NCI-H345 (cell line): ENCODE measurements at places on chromosomes 16 and 17.

DNA sequence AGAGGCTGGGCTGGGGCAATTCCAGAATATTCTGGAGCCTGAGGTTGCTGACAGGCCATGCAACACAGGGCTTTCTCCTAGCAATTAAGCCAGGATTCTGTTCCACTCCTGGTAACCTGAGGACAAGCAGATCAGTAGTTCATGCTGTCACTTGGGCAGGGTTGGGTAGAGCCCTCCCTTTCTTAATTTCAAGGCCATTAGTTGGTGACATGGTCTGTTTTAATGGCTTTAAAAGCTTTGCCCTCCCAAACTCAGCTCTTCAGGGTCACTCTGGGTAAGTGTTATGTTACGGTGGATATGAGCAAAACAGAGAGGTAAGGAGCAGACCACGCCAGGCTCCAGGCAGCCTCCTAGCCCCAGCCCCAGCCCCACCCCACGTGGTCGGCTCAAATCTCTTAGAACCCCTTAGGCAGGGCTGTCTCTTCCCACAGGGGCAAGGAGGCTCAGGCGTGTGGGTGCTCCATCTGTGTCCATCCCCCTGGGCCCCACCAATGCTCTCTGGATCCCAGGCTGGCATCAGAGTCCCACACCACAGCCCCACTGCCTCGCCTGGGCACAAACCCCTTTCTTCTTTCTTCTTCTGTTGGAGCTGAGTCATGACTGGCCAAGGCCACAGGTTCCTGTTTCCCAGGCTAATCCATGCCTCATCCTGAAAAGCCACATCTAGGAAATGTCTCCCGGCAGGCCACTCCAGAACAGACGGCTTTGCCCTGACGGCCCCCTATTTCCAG, 27.5 kb downstream of the CEP295NL start:
- DNase-seq: no peak

DNA sequence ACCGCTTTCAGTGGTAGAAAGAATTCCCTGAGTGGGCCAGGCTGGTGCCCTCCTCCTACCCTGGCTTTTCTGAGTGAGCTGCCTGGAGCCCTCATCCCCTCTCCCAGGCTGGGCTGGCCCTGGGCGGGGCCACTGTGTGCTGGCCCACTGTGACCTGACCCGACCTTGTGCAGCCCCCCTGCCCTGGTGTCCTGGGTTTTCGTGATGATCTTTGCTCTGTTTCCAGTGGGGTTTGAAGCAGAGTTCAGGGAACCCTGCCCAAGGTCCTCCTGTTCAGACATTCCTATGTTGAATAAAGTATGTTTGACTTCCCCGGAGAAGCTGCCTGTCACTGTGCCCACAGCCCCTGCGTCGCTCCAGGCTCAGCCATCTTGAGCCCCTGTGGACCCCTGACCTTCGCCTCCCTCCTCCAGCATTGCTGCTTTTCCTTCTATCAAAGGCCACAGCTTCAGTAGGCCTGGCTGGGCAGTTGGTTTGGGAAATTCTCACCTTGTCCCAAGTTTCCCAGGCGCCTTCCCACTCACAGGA, 13.7 kb upstream of the NAGLU start:
- DNase-seq: no peak

DNA sequence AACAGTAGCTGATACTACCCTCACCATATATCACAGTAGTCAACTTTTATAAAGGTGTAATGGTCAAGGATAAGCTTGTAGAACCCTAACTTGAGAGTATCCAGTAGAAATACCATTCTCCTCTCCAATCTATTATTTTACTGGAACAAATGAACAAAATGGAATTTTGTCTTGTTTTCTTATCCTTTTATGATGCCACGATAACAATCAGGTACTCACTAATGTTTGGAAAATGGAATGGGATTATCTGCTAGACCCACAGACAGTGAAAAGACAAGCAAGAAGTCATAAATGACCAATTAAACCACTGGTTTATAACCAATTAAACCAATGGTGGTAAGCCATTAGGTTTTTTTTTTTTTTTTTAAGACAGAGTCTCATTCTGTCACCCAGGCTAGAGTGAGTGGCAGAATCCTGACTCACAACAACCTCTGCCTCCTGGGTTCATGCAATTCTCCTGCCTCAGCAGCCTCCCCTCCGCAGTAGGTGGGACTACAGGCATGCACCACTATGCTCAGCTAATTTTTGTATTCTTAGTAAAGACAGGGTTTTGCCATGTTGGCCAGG, 10.4 kb downstream of the GPATCH8 start:
- DNase-seq: no peak

GRCh38 chr17:44842748-44843147, 4.9 kb upstream of the HIGD1B start:
- no peak for DNase-seq

GRCh38 chr17:17236295-17237025, 508 bp downstream of the FLCN start:
- DNase-seq: peak; percentile 6

GRCh38 chr17:67931227-67931626, 65.0 kb downstream of the C17orf58 start:
- no peak for DNase-seq

DNA sequence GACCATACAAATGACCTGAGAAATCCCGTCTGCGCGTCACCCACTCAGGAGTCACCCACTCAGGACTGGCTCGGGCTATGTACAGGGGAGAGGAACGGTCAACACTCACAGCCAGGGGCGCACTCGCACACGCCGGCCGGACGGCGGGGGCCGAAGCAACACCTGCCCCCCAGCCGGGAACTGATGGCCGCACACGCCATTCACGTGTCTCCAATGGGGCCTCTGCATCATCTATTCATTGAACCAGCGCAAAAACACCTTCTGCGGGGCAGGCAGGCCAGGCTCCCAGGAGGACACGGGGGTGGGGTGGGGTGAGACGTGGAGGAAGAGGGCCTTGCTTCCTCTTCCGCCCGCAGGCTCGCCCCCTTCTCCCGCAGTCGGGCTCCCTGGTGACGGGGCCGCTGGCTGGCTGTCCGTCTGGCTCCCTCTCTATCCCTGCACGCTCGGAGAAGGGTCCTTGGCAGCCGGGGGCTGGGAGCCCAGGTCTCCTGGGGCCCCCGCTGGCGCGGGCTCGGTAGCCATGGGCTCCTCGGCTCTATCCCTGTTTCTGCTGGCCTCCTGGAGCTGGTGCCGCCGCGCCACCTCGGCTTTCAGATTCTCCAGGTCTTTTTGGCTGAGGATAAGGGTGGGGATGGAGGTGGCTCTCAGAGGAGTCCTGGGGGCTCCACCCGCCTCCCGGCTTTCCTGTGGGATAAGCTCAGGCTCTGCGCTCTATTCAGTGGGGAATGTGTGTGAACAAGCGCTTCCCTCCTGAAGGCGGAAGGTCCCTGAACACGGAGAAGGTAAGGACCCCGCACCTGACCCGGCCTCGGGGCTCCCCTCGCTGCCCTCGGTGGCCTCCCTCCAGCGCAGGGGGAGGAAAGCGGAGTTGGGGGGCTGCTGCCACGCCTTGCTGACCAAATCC, 21.1 kb downstream of the CLUH start:
- no peak for DNase-seq

- DNase-seq: no peak
These were observed 9.9 kb upstream of the TEX2 start for GRCh38 chr17:64273006-64273405.

- DNase-seq: no peak
These were observed 20.9 kb downstream of the SOCS1 start for GRCh38 chr16:11234884-11235702.

GRCh38 chr17:13036751-13037150, 18.9 kb upstream of the ELAC2 start:
- DNase-seq: no peak

DNA sequence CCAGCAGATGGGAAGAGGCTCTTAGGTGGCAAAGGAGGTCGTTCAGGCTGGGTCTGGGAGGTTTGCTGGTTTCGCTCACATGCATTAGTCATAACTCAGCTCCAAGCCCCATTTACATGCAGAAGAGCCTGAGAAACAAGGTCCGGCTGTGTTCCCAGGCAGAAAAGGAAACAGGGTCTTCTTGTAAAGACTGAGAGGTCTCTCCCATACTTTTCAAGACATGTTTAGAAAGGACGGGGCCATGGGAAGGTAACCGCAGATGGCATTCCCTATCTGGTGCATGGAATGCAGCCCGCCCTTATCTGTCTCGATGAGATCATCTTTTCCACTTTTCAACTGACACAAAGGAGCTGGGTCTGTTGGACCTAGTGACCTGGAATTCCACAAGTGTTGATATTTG, 389.0 kb upstream of the CDH11 start:
- DNase-seq: no peak

- no peak for DNase-seq
These were observed 3.3 kb downstream of the PGS1 start for GRCh38 chr17:78381601-78382232.
